ENCODE measurements at places on chromosomes 1 and 21.

DNA sequence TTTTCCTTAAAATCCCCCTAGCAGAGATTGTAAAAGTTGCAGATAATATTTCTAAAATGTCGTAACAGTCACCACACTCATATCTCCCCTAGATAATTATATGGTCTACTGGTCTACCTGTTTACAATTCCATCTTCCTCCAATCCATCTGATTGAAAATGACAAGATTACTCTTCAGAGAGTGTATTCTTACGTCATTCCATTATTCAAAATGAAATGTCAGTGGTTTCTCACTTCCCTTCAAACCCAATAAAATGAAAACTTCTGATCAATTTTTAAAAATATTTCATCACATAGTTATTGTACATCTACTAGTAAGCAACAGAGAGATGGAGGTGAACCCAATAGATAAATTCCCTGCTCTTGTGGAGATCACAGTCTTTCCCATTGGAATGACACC, 202.2 kb upstream of the C8B start:
- DNase-seq, result no peak

GRCh38 chr1:47684964-47685762, 247.3 kb downstream of the FOXD2 start:
- DNase-seq, result no peak

- DNase-seq, result no peak
Observed at GRCh38 chr21:40151611-40152010, 284.4 kb downstream of the PCP4 start.

- DNase-seq, result no peak
Observed at GRCh38 chr1:165234149-165234548, 122.4 kb downstream of the LMX1A start.

- no peak for DNase-seq
Observed at GRCh38 chr21:15329191-15329590, 264.4 kb upstream of the NRIP1 start.

GRCh38 chr21:42956824-42957630, 17.3 kb upstream of the PKNOX1 start:
- DNase-seq, result no peak

- no peak for DNase-seq
Observed at GRCh38 chr1:30806381-30807317, 49.1 kb upstream of the LAPTM5 start.

DNA sequence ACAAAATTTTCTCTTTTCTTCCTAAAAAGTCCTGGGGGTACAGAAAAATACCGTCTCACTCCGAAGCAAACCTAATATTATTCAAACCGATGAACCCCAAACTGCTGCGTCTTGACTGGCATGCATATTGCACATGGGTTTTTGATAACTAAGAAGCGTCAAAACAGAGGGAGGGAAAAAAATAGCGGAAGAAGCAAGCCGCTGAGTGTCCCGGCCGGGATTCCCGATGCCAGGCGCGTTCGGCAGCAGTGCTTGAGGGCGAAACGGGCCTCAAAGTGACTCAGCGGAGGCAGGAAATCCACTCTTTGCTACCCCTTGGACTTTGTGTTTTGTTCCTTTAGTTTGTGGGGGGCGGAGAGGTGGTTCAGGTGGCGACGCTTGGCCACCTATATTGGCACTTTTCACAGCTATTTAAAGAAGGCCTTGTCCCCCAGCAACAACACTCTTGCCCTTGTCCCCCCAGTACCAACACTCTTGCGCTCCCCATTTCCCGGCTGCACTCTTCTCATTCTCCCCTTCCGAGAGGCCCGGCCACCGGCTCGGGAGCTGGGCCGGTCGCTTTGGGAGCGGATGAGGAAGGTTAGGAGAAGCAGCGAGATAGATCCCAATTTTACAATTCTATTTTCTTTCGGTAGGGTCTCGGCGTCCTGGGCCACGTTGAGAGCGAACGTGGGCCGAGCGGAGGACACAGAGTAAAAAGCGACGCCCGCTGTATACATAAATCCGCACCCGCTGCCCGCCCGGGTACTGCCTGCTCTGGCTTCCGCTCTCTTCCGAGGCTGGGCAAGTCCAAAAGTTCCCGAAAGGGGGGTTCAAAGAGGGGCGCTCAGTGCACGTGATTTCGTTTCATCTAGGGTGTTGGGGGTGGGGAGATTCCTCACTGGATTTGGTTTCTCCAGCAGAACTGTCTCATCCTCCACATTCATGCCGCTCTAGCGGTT, 2.5 kb downstream of the LMX1A start:
- no peak for DNase-seq

- DNase-seq, result peak; percentile 49
Observed at GRCh38 chr1:198937231-198938031, 298.6 kb downstream of the PTPRC start.

DNA sequence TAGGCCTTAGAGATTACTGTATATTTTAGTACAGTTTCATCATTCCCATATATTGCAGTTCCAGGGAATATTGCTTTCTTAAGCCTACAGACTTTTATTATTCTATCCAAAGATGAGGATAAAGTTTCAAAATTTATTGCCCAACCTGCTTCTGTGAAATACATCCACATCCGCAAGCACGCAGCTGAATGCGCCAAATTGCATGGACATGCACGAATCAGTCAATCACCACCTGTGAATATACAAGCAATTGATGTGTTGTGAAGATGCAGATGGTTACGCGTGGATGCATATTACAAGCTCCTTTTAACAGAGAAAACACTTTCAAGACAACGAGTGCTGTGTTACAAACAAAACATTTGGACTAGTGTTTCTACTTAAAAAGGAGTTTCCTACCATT, 577.8 kb upstream of the PLXNA2 start:
- no peak for DNase-seq

GRCh38 chr21:28872218-28872617, 120.5 kb downstream of the LTN1 start:
- DNase-seq, result no peak

DNA sequence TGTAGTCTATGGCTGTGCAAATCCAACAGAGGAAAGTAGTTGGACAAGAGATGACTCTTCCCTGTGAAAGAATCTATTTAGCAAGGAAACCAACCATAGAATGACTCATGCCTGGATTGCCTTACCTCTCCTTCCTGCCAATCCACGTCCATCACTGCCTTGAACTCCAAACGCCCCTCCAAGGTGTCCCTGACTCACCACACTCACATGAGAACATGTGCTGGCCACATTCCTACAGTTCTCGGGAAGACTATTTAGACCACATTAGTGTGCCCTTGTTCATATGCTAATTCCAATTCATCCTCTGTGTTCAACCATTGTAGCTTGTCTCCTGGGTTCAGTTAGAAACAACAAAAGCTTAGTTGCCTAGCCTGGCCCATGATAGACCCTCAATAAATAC, 157.3 kb downstream of the SLC30A10 start:
- DNase-seq, result peak; percentile 24

- no peak for DNase-seq
Observed at GRCh38 chr21:45507523-45507875, 34.7 kb downstream of the SLC19A1 start.
